Large intestine (tissue), 12 donors: ENCODE measurements at places on chromosomes 1 and 21.

DNA sequence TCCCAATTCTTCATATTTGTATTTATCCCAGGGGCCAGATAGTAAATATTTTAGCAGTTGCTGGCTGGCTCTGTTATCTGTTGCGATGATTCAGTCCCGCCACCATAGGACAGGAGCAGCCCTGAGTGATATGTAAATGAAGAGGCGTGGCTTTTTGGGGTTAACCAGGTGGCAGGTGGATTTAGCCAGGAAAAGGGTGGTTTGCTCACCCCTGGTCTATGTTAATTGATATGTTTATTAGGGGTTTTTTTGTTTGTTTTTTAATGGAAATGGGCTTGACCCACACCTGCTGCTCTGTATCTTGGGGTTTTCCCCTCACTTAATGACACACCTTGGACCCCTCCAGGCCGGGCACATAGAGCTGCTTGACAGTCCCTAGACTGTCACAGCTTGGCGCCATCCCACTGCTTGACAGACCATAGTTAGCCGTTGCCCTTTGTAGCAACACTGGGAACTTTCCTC, 62.8 kb downstream of the PIK3CD start:
- no peak for DNase-seq

GRCh38 chr1:10608690-10609089, 133.9 kb downstream of the PEX14 start:
- DNase-seq, result no peak

GRCh38 chr1:91795591-91796389, 90.2 kb downstream of the TGFBR3 start:
- no peak for DNase-seq

- no peak for DNase-seq
Measured at GRCh38 chr1:60540141-60540540, 466.6 kb upstream of the C1orf87 start.

- DNase-seq, result no peak
Measured at GRCh38 chr1:184297244-184297750, 89.5 kb upstream of the C1orf21 start.

- peak; percentile 53 for DNase-seq
Measured at GRCh38 chr1:101732261-101732660, 264.5 kb downstream of the OLFM3 start.

- DNase-seq, result no peak
Measured at GRCh38 chr1:186302381-186302920, 72.6 kb downstream of the TPR start.

DNA sequence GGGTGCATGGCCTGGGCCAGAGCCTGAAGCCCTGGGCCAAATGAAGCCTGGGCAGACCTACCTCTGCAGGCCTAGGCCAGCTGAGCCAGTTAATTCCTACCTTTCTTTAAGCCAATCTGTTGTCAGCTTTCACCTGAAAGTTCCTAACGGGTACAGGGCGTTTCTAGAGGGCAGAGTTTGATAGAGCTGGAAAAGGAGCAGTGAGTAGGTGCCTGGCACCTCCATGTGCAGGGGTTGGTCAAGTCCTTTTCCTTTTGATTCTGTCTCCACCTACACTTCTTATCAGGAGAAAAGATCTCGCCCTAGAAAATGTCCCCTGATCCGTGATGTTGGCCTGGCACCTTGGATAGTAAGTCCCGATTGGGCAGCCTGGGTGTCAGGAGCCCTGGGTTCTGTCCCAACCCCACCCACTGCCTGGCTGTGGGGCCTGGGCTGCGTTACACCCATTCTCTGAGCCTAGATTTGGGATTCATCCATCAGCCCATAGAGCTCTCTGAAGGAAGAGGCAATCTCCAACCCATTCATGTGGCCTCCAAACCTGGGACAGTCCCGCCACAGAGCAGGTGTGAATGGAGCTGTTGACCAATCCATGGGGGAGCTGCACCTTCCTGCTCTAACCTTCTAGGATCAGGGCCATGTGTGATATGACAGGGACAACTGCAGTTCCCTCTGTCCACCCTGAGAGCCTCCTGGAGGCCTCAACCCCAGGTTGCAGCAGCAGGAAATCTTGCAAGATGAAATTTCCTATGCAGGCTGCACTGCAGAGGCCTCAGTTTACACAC, 304.3 kb downstream of the MATN1 start:
- DNase-seq, result no peak

- DNase-seq, result no peak
Measured at GRCh38 chr21:36706482-36706852, 7.6 kb downstream of the SIM2 start.

DNA sequence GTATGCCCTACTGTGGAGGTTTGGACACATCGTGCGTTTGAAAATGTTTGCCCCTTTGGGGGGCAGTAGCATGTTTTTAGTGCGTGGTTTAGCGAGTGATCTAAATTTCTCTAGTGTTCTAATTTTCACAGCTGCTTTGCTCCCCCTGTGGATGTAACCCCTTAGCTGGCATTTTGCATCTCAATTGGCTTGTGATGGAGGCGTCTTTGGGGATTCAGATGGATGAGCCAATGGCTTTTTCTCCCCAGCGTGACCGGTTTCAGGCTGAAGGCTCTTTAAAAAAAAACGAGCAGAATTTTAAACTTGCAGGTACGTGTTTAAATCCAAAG, 836 bp downstream of the CDC7 start:
- DNase-seq, result no peak

DNA sequence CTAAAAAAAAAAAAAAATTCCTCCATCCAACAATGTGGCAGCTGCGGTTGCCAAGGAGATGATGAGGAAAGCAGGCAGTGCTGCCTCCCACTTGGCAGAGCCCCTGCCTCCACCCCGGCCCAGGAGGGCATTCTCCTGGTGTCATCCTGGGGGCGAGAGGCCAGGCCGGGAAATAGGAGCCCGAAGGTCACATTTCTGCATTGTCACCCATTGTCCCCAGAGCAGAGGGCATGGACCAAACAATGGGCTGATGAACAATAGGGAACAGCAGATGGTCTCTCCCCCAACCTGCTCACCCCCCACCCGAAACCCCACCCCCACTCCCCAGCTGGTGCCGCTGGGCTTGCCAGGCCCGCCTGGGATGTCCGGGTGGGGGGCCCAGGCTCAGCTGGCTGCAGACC, 37.3 kb downstream of the CAMK2N1 start:
- no peak for DNase-seq

DNA sequence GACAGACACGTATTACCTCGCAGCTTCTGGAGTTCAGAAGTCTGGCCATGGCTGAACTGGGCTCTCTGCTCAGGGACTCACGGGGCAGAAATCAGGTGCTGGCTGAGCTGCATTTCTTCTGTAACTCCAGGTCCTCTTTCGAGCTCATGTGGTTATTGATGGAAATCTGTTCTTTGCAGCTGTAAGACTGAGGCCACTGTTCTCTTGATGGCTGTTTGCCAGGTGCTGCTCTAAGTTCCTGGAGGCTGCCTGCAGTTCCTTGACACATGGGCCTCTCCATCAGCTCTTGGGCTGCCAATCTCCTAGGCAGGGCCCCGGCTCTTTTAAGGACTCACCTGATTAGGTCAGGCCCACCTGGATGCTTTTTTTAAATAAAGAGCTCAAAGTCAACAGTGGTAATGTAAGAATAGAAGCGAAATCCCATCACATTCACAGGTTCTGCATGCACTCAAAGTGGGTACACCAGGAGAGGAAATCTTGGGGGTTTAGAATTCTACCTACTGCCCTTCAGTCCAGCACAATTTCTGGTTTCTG, 139.1 kb downstream of the KAZN start:
- DNase-seq, result no peak

DNA sequence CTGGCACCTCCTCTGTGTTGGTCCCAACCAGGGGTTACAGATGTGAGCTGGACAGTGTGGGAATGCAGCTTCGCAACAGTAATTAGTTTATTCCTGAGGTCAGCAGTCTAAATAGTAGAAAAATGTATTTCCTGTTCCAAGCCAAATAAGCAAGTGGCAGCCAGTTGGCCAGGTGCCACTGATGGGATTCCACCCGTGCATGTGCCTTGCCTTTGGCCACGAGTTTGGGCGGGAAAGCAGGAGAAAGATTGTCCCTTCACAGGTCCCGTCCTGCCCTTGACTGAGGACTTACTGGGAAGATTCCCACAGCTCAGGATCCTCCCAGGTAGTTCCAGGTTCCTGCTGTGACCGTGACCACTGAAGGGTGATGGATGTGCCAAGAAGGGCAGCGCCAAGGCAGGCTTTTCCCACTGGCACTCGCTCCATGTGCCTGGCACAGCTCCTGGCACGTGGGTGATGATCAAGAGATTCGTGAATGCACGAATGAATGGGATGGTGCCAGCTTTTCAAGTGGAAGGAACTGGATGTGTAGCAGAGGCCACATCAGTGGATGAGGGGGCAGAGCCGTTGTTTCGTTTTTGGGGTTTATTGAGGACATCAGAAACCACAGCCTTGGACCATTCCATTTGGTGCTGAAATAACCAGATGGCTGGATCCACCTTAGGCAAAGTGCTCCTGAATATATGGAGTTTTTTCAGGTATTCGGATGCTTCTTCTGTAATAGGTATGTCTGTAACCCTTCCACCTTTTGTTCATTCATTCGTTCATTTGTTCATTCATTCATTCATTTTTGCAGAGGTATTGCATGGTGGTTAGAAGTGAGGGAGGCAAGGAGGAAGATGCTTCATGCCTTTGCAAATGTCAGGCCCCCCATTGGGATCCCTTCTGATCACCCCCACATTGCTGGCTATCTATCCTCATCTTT, 62.4 kb upstream of the WNT4 start:
- no peak for DNase-seq

GRCh38 chr1:21254335-21254951, 35.8 kb downstream of the ECE1 start:
- no peak for DNase-seq

DNA sequence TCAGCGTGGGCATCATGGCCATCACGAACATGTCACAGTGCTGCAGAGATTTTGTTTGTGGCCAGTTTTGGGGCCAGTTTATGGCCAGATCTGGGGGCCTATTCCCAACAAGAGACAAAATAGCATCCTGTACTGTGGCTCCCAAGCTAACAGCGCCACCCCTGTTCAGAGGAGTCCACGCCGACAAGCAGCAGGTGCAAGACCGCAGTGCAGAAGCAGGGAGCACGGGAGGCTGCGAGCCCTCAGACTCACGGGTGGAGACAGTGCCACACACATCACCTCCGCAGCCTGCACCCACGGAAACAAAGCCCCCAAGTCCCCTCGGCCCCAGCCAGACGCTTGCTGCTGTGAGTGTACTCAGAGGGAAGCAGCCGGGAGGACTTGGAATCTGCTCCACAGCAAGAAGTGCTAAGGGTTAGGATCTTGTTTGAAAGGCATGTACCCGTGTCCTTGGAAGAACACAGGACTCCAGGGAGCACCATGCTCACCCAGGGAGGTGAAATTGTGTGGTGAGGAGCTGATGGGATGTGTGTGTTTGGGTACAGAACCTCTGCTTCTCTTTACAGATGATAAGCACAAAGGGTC, 7.1 kb downstream of the TCP10L start:
- no peak for DNase-seq

- no peak for DNase-seq
Measured at GRCh38 chr1:4121834-4122512, 221.9 kb upstream of the C1orf174 start.
